Activated naive CD8-positive, alpha-beta T cell treated with anti-CD3 and anti-CD28 coated beads, Interleukin-2, amount 50 U/mL, for 24 hours (primary cell): ENCODE measurements at places on chromosomes 16 and 17.

GRCh38 chr16:867421-868385, 67.2 kb upstream of the GNG13 start:
- H3K27me3 ChIP-seq = no peaks in the 10 kb centered on the region
- no peaks in the 10 kb centered on the region for H3K36me3 ChIP-seq
- H3K4me3 ChIP-seq = no peak overlapping the region
- H3K27ac ChIP-seq = no peak overlapping the region
- no peak for DNase-seq

- H3K27ac ChIP-seq = no peak overlapping the region
- peaks cover 23% of the 10 kb centered on the region for H3K36me3 ChIP-seq
- H3K4me3 ChIP-seq = no peak overlapping the region
- no peak for DNase-seq
- no peaks in the 10 kb centered on the region for H3K4me1 ChIP-seq
These were observed 32.1 kb upstream of the SLC38A8 start for GRCh38 chr16:84074721-84075120.

GRCh38 chr17:43720311-43721060, 38.1 kb downstream of the SOST start:
- peaks cover 6% of the 10 kb centered on the region for H3K27me3 ChIP-seq
- peak overlapping the region; percentile 76 for H3K4me3 ChIP-seq
- peak; percentile 80 for DNase-seq

DNA sequence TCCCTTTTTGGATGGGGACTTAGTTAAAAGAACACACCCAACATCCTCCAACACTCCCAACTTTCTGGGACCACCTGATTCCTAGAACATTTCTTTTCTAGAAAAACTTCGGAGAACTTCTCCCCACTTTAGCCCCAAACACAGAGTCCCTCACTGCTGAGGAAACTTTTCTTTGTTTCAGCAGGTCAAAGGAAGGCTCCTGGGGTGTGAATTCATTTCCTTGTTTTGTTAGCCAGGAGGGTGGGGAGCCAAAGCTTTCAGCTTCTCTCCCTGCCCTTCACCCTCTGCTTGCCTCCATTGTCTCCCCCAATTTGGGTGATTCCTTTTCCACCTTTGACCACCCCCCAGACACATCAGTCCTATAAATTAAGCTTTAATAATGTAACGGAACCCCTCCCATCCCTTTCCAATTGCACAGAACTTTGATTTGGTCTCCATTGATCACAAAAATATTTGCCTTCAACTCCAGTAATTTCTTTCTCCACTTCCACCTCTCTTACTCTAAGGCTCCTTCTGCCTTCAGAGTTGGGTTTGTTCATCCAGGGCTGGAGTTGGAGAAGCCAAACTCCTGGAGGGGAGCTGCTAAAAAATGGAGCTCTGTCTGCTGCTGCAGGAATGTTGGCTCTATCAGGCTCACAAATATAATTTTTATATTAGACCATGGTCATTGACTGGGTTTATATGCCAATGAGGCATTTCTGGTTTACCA, 10.3 kb downstream of the HOXB4 start:
- H3K27me3 ChIP-seq = peaks cover 32% of the 10 kb centered on the region
- peaks cover 4% of the 10 kb centered on the region for H3K4me1 ChIP-seq
- H3K27ac ChIP-seq = no peak overlapping the region
- no peaks in the 10 kb centered on the region for H3K36me3 ChIP-seq

DNA sequence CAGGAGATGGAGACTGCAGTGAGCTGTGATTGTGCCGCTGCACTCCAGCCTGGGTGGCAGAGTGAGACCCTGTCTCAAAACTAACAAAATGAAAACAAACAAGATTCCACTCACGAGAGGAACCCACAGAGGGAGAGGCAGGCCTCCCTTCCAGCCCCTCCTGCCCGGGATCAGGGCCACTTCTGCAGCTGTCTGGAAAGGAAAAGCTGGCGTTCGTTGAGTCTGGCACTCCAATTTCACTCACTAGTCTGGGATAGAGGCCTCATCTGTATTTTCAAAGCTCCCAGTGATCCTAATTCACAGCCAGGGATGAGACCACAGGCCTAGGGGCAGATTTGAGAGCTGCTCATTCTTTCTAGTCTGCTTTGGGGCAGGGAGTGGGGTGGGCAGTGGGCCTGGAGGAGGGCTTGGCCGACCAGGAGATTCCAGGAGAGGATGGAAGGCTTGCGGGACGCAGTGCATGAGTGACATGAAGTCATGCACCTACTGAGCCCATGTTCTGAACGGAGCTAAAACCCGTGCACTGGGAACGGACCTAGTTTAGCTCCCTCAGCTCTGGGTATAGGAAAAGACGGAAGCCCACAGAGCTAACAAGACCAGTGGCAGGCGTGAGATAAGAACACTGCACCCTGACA, 54.0 kb downstream of the COTL1 start:
- no peak overlapping the region for H3K27ac ChIP-seq
- peaks cover 26% of the 10 kb centered on the region for H3K4me1 ChIP-seq
- no peak overlapping the region for H3K4me3 ChIP-seq
- H3K36me3 ChIP-seq = peaks cover 42% of the 10 kb centered on the region
- DNase-seq = no peak
- H3K27me3 ChIP-seq = no peaks in the 10 kb centered on the region

- H3K4me1 ChIP-seq = no peaks in the 10 kb centered on the region
- peaks cover 27% of the 10 kb centered on the region for H3K27me3 ChIP-seq
- no peak overlapping the region for H3K4me3 ChIP-seq
- DNase-seq = no peak
- H3K36me3 ChIP-seq = no peaks in the 10 kb centered on the region
These were observed 106.2 kb downstream of the KCNJ12 start for GRCh38 chr17:21482189-21482865.

DNA sequence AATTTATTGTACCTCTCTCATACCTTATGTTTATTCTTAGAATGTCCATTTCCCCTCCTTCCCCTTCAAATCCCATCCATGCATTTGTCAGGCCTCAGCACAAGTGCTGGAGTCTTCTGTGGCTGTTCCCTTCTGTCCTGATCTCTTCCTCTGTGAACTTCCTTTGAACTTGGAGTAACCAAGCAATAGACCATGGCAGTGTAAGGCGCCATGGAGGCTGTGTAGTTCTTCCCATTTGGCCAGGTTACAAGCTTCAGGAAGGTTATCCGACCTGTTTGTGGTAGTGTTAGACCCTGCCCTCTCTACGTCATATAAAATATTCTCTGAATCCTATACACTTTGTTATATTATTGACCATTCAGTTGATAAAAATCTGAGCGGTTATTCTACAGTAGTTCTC, 28.6 kb downstream of the MAP2K6 start:
- H3K27ac ChIP-seq = no peak overlapping the region
- no peaks in the 10 kb centered on the region for H3K27me3 ChIP-seq
- DNase-seq = no peak
- no peak overlapping the region for H3K4me3 ChIP-seq

DNA sequence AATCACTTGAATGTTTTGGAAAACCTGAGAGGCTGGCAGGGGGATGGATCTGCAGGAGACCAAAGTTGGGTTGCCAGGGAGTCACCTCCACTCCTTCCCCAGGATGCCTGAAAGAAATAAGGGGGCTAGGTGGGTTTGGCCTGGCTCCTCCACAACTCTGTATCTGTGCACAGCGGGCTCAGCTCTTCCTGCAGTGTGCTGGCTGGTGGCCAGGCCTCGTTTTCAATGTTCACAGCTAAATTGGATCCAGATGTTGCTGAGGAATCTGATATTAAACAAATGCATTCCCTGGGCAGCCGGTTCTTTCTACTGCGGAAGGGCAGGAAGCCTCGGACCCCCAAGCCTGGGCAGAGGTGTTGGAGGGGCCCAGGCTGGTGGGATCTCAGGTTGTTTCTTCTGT, 106.2 kb downstream of the N4BP1 start:
- no peak for DNase-seq
- H3K36me3 ChIP-seq = no peaks in the 10 kb centered on the region
- H3K4me1 ChIP-seq = no peaks in the 10 kb centered on the region
- no peak overlapping the region for H3K4me3 ChIP-seq
- H3K27me3 ChIP-seq = peaks cover 1% of the 10 kb centered on the region

DNA sequence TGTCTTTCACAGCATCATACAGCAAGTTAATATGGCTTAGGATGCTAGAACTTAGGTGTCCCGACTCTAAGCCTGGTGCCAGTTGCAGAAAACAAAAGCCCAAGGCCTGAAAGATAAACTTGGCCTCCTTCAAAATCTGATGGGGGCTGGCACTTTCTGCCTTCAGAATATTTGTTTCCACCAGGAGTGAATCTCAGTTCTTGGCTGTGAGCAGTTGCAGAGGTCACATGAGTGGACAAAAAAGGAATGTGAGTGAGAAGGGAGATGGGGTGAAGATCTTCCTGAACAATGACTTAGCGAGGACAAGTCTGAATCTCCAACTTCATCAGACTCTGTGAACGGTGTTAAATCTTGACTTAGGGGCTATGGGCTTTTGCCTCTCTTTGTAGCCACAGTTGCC, 46.6 kb downstream of the HOXB1 start:
- no peak for DNase-seq
- peaks cover 38% of the 10 kb centered on the region for H3K4me1 ChIP-seq
- H3K36me3 ChIP-seq = no peaks in the 10 kb centered on the region
- H3K4me3 ChIP-seq = no peak overlapping the region

DNA sequence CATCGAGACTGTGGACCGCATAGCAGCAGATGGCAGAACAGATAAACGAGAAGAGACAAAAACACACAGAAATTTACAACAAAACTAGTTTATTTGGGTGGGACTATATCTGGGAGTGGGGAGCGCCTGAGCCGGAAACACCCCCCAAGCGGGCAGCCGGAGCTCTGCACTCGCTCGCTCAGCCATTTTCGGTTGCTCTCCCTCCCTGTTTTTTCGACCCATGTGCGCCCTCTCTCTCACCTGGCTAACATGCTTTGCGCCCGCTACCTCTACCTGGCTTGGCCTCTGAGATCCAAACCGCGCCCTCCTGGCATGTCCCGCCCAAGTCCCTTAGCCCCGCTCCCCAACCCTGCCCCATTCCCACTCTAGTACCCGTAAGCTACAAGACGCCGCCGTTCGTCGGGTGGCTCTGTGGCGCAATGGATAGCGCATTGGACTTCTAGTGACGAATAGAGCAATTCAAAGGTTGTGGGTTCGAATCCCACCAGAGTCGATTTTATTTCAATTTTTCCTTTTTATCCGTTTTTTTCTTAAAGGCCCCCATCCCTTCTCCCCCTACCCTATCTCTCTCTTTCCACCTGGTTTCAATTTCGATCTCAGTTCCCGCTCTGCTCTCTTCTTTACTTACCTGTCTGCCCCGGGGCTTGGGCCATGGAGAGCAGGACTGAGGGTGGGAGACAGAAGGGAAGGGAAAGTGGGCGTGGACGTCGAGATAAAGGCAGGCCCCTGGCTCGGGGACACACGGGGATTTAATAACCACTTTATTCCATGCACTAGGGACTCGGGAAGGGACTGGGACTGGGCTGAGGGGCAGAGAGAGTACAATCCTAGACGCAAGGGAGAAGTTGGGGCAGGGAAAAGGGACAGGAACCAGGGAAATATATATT, 2.4 kb upstream of the ALOXE3 start:
- peak; percentile 81 for DNase-seq
- H3K4me1 ChIP-seq = peaks cover 71% of the 10 kb centered on the region
- H3K36me3 ChIP-seq = peaks cover 15% of the 10 kb centered on the region
- peaks cover 66% of the 10 kb centered on the region for H3K27me3 ChIP-seq
- peak overlapping the region; percentile 98 for H3K27ac ChIP-seq
- peak overlapping the region; percentile 90 for H3K4me3 ChIP-seq

GRCh38 chr17:31148205-31148604, 53.4 kb downstream of the NF1 start:
- no peak overlapping the region for H3K27ac ChIP-seq
- H3K4me3 ChIP-seq = no peak overlapping the region
- no peaks in the 10 kb centered on the region for H3K36me3 ChIP-seq
- no peak for DNase-seq
- no peaks in the 10 kb centered on the region for H3K4me1 ChIP-seq

- H3K4me3 ChIP-seq = peak overlapping the region; percentile 60
- peak overlapping the region; percentile 76 for H3K27ac ChIP-seq
- H3K36me3 ChIP-seq = peaks cover 13% of the 10 kb centered on the region
- H3K27me3 ChIP-seq = peaks cover 17% of the 10 kb centered on the region
- peak; percentile 56 for DNase-seq
- peaks cover 55% of the 10 kb centered on the region for H3K4me1 ChIP-seq
These were observed 37.8 kb downstream of the ITGAE start for GRCh38 chr17:3762922-3763776.

DNA sequence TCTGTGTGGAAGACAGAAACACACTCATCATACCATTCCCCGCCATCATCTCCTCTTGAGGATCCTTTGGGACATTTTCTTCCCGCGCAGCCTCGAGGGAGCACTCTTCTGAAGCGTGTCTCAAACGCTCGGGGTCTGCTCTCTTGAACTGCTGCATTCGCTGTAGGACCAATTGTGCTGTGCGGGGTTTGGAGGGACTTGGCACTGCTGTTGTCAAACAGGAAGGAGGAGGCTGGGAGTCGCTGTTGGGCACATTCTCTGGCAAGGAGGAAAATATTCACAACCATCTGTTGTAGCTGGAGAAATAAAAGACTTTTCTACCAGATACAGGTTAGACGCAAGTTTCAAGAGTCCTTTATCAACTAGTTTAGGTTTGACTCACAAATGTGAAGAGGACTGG, 5.0 kb downstream of the SLX4 start:
- peaks cover 10% of the 10 kb centered on the region for H3K36me3 ChIP-seq
- no peaks in the 10 kb centered on the region for H3K27me3 ChIP-seq
- H3K4me1 ChIP-seq = peaks cover 14% of the 10 kb centered on the region
- no peak for DNase-seq
- H3K4me3 ChIP-seq = no peak overlapping the region

DNA sequence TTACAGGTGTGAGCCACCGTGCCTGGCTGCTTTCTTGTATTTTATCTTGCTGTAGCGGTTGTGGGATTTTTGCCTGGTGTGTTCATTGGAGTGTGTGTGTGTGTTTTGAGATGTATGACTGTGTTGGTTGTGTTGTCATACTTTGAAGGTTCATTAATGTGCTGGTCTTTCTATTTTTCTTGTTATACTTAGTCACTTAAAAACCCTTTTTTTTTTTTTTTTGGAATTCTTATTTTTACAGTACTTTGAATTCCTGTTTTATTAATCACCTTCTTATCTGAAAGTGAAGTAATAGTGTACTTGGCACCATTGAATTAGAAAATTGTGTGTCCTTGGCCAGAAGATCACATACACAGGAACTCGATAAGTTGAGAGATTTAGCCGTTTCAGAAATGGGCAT, 30.2 kb downstream of the TENT4B start:
- no peak overlapping the region for H3K4me3 ChIP-seq
- peak overlapping the region; percentile 20 for H3K27ac ChIP-seq
- no peaks in the 10 kb centered on the region for H3K27me3 ChIP-seq
- peaks cover 6% of the 10 kb centered on the region for H3K36me3 ChIP-seq
- DNase-seq = no peak

- no peaks in the 10 kb centered on the region for H3K4me1 ChIP-seq
- no peak overlapping the region for H3K27ac ChIP-seq
- H3K4me3 ChIP-seq = no peak overlapping the region
- no peaks in the 10 kb centered on the region for H3K27me3 ChIP-seq
- DNase-seq = no peak
These were observed 9.5 kb upstream of the TMEM101 start for GRCh38 chr17:44024271-44024663.

- no peaks in the 10 kb centered on the region for H3K36me3 ChIP-seq
- no peaks in the 10 kb centered on the region for H3K27me3 ChIP-seq
- H3K4me1 ChIP-seq = no peaks in the 10 kb centered on the region
- H3K27ac ChIP-seq = no peak overlapping the region
- no peak overlapping the region for H3K4me3 ChIP-seq
These were observed 109.6 kb upstream of the CDH5 start for GRCh38 chr16:66256919-66257318.

- H3K4me1 ChIP-seq = peaks cover 27% of the 10 kb centered on the region
- peak overlapping the region; percentile 89 for H3K27ac ChIP-seq
- H3K4me3 ChIP-seq = peak overlapping the region; percentile 93
- peaks cover 25% of the 10 kb centered on the region for H3K27me3 ChIP-seq
These were observed 617 bp upstream of the SCRN2 start for GRCh38 chr17:47841488-47842291.

- H3K36me3 ChIP-seq = no peaks in the 10 kb centered on the region
- peaks cover 54% of the 10 kb centered on the region for H3K4me1 ChIP-seq
- no peak overlapping the region for H3K27ac ChIP-seq
- DNase-seq = no peak
These were observed 42.0 kb downstream of the CDK5R1 start for GRCh38 chr17:32528825-32529224.
